ENCODE measurements at places on chromosomes 11 and 22.

- no peak for DNase-seq
Measured at GRCh38 chr11:13140028-13140870, 131.1 kb downstream of the RASSF10 start.

GRCh38 chr11:47010179-47010578, 73.6 kb downstream of the CSTPP1 start:
- DNase-seq = no peak

- no peak for DNase-seq
Measured at GRCh38 chr11:122756417-122756816, 81.9 kb upstream of the CRTAM start.

- no peak for DNase-seq
Measured at GRCh38 chr11:57131080-57131790, 50.5 kb upstream of the LRRC55 start.

- DNase-seq = no peak
Measured at GRCh38 chr22:39289975-39290720, 29.3 kb downstream of the RPL3 start.

DNA sequence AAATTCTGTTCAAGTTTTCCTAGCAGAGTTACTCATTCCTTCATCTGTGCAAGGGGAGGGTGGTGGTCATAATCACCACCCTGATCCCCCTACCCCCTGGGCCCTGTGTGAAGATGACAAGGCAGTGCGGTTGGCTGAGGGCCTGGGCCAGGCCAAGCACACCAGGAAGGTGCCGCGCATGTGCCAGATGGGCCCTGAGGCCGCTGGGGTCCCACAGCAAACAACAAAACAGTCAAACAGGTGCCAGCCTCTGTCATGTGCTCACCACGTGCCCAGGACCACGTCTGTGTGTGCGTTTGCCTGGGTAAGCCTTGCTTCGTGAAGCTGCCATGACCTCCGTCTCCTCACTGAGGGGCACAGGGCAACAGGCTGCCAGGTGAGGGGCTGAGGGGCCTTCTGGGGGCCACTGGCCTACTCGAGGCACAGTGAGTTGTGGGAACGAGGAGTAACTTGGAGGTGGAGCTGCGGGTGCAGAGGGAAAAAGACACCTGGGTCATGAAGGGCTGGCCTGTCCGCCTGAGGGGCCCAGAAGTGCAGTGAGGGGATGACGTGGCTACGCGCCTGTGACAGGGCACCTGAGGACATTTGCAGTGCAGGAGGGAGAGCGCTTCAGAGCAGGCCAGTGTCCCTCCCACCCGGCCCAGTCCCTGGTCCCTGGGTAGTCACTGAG, 25.8 kb downstream of the RSPH14 start:
- no peak for DNase-seq

- no peak for DNase-seq
Measured at GRCh38 chr11:128726458-128727139, 32.7 kb downstream of the FLI1 start.

DNA sequence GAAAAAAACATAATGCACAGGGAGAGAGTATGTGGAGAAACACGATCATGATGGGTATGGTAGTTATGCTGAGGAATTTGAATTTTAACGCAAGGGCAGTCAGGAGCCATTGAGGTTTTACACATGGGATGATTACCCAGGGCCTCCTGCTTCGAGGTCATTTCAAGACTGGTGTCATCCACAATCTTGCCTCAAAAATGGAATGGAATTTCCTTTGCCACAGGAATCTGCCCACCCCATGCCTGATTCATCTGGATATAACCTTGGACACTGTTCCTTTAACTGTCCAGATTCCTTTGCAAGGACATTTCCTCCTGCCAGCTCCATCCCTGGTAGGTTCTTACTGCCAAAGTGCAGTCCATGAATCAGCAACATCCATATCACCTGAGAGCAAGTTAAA, 655.9 kb upstream of the TENM4 start:
- peak; percentile 61 for DNase-seq

DNA sequence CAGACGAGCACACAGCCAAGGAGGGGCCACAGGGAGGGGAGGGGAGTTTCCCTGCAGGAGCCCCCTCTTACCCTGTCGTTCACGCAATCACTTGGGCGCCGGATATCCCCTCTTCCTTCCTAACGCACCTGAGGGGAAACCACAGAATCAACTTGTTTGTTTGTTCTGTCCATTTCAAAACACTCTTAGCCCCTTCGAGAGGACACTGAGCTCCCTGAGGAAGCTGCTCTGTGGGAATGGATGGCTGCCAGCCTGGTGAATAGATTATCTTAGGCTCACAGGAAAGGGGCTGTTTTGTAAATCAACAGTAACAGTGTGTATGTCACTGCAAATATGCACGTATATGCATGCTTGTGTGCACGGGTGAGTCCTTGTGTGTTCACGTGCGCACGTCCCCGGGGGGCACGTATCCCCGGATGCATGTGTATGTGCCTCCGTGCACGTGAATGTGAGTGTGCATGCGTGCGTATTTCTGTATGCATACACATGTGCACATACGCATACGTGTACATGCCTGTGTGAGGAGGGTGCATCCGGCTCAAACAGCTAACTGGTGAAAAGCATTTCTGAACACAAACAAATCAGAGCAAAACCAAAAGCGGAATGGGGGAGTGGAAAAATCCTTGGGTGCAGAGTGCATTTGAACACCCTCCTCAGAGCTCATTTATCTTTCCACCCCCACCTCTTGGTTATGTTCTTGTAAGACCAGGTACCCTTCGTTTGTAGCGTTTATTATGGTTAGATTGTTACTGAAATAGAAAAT, 7.2 kb downstream of the ARSA start:
- no peak for DNase-seq

- no peak for DNase-seq
Measured at GRCh38 chr11:30245621-30246020, 14.8 kb downstream of the FSHB start.

DNA sequence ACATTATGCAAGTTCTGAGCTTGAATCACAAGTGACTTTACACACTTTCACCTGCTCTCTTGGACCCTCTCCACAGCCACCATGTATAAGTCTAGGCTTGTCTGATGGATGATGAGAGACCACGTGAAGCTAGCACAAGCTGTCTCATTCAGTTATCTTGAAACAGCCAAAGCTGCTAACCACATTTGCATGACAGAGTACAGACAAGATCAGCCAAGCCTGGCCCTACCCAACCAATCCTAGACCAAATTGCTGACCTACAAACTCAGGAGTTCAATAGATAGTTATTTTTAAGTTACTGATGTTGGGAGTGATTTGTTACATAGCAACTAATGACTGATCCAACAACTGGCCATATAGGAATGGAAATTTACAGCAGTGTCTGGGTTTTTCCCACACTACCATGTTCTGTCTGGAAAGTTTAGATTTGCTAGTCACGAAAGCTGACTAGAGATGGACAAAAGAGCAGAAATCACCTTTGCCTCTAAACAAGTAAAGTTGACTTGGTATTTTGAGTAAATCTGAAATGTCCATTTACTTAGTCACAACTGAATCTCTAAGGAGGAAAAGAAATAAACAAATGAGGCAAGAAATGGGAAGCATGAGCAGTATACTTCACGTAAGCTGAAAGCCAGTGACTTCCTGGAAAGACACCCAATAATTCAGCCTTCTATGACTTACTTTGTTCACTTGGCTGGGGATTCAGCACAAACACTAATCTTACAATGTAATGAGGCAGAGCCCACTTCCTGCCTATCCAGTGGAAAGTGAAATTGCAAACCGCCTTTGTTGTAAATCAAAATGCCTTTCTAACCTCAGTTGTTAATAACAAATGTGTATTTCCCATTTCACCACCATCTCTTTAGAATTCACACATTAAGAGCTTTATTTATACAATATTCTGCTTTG, 101.7 kb downstream of the FAM181B start:
- no peak for DNase-seq

DNA sequence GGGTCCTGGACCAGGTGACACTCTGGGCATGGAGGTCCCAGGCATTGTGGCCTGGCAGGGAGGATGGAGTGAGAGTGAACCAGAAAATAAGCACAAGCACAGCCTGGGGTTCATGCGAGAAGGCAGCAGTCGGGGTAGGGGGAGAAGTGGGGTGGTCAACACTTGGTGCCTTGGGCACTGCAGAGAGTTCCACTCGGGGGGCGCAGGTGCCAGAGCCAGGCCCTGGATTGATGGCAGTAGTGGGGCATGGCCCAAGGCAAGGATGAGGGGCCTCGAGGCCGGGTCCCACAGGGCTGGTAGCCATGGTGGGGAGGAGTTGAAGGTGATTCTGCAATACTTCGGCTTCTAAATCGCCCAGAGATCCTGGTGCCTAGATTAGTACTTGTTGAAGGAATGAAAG, 372.9 kb downstream of the TBC1D22A start:
- DNase-seq = no peak

DNA sequence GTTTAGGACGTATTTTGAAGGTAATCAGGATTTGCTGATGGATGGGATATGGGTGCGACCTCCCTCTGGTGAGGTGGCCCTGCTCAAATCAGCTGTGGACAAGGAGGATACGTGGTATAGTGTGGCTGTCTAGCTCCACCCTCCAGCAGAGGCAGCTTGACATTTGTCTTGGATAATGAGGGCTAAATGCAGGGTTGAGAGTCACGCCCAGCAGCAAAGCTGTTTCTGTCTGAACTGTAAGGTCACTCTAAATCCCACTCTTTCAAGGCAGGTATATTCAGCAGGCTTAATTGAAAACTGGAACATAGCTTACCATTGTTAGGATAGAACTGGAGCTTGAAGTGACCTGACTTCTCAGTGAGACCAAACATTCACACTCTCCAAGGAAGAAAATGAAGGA, 98.7 kb downstream of the SWAP70 start:
- no peak for DNase-seq

DNA sequence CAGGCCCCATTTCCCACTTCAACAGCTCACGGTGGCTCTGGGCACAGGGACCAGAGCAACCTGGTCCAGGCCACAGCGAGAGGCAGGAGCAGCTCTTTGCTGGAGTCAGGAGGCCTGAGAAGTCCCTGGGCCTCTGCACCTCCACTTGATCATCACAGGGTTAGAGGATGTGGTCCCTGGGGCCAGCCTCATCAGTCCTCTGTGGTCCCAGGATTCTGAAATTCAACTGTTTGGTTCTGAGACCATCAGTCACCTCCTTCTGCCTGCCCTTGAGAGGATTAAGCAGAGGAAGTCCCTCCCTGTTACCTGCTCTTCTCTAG, 24.9 kb upstream of the CBX7 start:
- no peak for DNase-seq

GRCh38 chr11:38884145-38884865, 2286.3 kb upstream of the RAG2 start:
- no peak for DNase-seq

DNA sequence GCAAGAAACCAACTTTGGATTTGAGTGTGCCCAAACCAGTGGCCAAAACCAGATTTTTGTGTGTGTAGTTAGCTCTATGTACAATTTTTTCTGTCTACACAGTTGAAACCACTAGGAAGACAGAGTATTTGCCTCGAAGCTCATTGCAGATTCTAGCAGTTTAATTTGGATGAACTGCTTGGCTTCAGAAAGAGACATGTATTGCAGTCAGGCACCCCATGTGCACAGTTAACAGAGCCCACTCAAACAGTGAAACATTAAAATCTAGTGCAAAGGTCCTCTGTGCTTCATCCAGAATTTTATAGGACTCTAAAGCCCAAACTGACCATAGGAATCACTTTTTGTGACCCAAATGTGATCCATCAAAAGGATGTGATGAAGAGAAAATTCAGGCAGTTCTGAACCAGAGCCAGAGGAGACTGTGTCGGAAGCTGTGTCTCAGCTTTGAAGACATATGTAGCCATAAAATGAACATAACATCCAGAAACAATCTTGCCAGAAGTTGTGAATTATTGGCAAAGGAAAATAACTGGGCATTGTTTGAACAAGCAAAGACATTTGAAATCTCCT, 82.7 kb downstream of the PANX1 start:
- DNase-seq = no peak

DNA sequence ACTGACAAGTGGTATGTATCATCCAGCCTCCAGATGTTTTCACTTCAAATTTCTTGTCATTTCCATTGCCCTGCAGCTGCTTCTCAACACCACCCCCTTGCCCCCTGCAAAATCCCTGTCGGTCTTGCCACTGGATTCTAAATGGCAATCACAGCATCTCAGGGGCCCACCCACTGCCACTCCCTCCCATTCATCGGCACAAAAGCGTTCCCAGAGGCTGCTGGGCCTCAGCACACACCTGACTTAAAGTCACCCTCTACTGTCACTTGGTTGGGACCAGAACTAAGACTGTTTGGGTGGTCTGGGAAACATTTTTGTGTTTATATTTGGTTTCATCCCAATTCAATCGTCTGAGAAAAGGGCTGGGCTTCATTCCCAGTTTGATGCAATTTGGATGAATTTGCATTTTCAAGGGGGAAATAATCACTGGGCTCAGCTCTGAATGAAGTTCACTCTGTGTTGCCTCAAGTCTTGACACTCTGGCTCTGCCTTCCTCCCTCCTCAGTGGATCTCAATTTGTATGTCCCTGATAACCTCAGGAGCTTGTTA, 27.1 kb downstream of the SYT13 start:
- DNase-seq = no peak

GRCh38 chr11:75028724-75029123, 40.0 kb downstream of the NEU3 start:
- DNase-seq = no peak

- DNase-seq = no peak
Measured at GRCh38 chr22:38935023-38935422, 22.4 kb upstream of the APOBEC3A start.

DNA sequence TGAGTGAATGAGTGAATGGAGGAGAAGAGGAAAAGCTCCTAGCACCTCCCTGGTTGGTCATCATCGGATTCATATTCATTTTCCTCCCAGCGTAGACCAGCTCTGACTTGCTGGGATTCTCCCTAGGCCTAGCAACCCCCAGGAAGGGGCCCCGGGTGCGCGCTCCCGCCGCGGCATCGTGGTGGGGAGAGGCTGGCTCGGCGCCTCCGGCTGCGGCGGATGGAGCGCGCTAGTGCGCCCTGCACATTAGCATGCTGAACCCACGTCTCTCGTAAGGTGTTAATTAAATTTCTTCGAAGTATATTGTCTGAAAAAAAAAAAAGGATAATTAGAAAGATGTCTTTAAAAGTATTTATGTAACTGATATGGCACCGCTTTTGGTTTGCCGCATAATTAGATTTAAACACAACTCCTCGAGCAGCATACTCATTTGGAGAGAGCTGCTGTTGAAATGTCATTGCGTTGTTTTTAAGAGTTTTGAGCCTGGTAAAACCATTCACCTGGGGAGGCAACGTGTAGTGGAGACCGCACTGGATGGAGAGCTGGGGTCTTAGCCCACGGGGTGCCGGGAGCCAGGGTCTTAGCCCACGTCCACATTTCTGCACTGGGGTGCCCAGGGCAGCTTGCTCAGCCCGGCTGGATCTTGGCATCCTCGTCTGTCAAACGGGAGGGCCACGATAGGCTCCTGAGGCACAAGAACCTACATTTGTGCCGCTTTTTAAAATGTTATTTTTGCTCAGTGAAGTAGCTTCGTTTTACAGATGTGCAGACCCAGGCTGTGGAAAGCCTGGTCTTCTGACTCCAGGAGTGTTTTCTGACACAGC, 21.8 kb downstream of the MPPED1 start:
- no peak for DNase-seq

GRCh38 chr22:40022536-40023240, 27.9 kb downstream of the FAM83F start:
- no peak for DNase-seq

Measured in H54 (cell line).